T-helper 9 cell (primary cell): ENCODE measurements at places on chromosomes 1 and 21.

GRCh38 chr1:159015440-159015909 lies 5.8 kb downstream of the IFI16 start:
- peak; percentile 45 for DNase-seq

GRCh38 chr1:31920956-31921355 lies 17.2 kb downstream of the PTP4A2 start:
- DNase-seq: no peak

- no peak for DNase-seq
Measured at GRCh38 chr1:19534281-19534680, 48.9 kb upstream of the CAPZB start.

DNA sequence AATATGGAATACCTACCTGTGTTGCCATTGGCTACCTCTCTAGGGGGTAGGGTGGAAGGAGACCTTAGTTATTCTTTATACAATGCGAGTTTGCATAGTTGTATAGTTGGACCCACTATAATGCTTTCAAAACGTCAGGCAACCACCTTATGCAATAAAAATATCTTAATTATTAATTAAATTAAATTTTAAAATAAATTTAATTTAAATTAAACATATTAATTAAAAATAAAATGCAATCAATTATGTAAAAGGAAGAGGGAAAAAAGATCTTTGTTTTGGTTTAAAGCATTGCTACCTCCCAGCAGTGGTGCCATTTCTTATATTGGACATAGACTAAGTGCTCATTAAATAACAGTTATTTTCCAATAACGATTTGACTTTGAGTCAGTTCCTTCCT lies 22.3 kb downstream of the GPA33 start:
- DNase-seq: no peak

- peak; percentile 39 for DNase-seq
Measured at GRCh38 chr1:21293537-21294265, 3.4 kb upstream of the ECE1 start.

DNA sequence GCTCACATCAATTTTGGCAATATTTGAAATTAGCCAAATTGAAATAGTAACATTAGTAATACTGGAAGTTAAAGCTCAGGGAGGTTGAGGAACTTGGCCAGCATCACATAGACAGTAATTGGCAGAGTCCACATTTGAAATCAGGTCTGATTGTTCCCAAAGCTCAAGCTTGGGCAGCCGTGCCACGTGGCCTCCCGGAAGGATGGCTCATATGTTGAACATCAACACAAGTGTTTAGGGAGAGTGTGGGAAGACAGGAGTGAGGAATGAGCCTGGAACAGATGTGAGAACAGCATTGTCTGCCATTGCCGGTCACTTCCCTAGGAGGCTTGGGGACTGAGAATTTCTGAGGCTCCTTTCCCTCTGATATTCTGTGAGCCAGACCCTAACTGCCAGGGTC lies 40.2 kb upstream of the RBM15 start:
- DNase-seq: no peak

DNA sequence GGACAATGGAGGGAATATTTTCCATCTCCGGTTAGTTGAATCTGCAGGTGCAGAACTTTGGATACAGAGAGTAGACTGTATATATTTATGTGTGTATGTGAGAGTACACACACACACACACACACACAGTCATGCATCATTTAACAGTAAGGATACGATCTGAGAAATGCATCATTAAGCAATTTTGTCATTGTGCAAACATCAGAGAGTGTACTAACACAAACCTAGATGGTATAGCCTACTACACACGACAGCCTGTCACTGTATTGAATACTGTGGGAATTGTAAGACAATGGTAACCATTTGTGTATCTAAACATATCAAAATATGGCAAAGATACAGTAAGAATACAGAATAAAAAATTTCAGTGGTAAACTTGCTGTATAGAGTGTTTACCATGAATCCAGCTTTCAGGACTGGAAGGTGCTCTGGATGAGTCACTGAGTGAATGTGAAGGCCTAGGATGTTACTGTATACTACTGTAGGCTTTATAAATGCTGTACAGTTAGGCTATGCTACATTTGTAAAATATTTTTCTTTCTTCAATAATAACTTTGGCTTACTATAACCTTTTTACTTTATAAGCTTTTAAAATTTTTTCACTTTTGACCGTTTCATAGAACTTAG lies 138.5 kb downstream of the ZZZ3 start:
- DNase-seq: no peak

GRCh38 chr1:171742577-171742922 lies 685 bp upstream of the VAMP4 start:
- peak; percentile 6 for DNase-seq

DNA sequence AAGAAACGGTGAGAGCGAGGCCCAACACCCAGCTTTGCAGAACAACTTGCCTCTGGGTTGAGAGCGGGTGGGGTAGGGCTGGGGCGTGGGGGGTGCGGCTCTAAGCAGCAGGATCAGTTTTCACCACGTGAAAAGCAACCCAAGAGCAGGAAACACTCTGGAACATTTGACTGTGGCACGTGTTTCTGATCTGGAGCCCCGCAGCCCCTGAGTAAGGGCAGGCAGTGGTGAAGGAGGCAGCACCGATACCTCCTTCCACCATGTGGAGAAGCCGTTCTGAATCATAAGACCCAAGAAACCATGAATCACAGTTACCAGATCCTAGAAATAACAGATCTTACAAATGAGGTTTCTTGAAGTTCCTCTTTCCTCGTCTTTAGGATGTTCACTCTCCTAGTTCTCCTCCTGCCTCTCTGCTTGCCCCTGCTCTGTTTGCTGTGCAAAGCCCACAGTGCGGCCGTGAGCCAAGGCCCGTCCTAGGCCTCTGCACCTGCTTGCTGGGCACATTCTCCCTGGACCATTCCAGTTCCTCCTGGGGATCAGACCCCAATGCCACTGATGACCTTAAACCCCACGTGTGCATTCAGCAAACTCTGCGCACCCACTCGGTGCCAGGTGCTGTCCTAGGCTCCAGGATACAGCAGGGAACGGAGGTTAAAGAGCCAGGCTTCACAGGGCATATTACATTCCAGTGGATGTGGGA lies 31.9 kb downstream of the SLC1A7 start:
- DNase-seq: no peak

GRCh38 chr1:167808104-167808503 lies 86.3 kb downstream of the MPZL1 start:
- no peak for DNase-seq

DNA sequence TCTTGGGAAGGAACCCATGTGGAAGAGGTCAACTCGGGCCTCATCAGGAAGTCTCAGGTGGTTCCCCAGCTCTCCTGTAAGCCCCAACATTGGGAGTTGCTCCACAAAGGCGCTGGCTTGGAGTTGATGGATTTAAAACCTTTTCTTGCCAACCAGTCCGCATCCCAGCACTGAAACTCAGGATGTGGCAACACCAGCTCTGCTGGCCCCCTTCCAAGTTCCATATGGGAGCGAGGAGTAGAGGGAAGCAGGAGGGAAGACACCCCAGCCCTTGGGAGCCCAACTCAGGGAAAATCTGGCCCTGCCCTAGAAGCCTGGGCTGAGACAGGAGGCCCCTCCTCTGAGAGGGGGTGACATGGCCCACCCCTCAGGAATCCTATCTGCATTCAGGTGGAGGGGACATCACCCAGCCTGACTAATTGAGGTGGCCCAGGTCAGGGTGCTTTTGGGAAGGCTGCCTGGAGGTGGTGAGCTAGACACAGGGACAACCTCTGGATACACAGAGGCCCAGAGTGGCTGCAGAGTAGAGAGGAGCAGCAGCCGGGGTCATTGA lies 33.1 kb upstream of the DMBX1 start:
- DNase-seq: no peak

DNA sequence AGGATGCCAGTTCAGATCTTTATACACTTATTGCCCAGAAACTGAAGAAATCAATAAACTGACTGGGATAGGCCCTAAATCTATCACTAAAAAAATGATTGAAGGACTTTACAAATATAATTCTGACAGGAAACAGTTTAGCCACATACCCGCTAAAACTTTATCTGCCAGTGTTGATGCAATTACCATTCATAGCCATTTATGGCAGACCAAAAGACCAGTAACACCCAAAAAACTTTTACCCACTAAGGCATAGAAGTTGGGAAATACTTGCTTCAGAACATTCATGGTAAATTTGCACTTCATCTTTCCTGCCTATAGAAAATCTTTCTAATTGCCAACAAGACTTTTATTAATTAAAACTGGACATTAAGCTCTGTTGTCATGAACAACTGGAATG lies 15.0 kb upstream of the GPR25 start:
- no peak for DNase-seq

- DNase-seq: no peak
Measured at GRCh38 chr1:204507317-204508105, 8.7 kb upstream of the MDM4 start.

- DNase-seq: no peak
Measured at GRCh38 chr1:164726235-164726634, 167.3 kb downstream of the PBX1 start.

DNA sequence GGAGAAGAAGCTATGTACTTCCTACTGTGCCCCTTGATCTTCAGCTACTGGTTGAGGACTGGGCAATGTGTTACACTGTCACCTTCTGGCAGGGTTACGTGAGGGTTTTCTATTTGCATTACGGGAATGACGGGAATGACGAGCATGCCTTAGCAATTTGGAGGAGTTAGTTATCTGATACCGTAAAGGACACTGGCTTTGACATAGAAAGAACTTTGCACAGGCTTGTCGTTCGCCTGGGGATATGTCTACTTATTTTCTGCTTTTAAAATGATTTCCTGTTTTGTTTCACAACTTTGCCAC lies 19.8 kb upstream of the ACBD6 start:
- no peak for DNase-seq

- DNase-seq: no peak
Measured at GRCh38 chr1:23558872-23559135, 497 bp downstream of the ID3 start.

DNA sequence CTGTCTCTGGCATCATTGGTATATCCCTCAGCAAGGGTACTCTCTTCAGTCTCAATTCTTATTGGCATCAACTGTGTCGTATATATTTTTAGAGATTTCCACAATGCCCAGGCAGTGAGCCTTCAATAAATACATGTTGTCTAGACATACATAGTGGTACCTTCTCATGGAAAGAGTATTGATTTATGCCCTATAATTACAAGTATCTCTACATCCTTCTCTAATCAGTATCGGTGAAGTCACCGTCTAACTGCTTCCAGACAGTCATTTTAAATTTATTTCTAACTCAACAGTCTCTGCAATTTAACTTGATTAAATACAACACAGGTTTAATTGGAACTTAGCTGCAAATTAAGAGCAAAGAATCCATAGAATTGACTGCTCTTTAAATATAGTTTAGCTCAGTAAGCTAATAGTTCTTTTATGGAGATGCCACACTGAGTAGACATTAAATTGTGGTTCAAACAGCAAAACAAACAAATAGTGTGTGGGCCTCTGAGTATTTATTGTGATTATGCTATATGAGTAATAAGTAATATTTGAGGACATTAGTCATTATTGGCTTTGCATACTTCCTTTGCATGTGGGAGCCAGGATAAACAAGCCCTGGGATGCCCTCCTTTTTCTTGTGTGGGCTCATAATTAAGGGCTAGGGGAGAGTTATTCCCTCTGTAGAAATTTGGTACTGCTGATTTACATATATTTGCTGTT lies 126.9 kb upstream of the DUSP10 start:
- DNase-seq: no peak

- DNase-seq: no peak
Measured at GRCh38 chr1:86915737-86916235, 1.4 kb downstream of the HS2ST1 start.

- DNase-seq: no peak
Measured at GRCh38 chr1:55870106-55870505, 654.9 kb upstream of the USP24 start.

- DNase-seq: no peak
Measured at GRCh38 chr1:17170571-17170970, 34.4 kb upstream of the PADI1 start.

DNA sequence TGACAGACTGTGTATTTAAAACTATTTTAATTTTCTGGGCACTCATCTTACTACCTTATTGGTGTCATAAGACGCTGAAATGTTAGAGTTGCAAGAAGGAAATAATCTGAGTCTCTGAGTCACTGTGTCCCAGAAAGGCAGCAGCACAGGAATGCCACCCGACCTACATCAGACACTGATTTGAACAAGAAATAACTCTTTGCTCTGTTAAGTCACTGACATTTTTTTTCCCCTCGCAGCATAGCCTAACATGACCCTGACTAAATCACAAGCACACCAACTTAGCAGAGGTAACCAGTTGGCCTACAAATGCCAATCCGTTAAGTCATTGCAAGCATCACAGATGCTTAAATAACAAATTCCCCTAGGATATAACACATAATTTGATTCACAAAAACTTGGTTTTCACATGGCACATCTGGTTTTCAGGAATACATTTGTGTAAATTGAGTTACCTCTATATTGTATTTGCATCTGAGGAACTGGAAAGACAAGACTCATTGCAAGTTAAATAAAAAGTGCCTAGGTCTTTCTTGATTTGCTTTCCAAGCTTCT lies 349.1 kb downstream of the SEC16B start:
- no peak for DNase-seq

GRCh38 chr1:107653765-107654164 lies 311.2 kb downstream of the VAV3 start:
- DNase-seq: no peak

GRCh38 chr1:156499842-156500542 lies 583 bp downstream of the MEF2D start:
- DNase-seq: peak; percentile 42

DNA sequence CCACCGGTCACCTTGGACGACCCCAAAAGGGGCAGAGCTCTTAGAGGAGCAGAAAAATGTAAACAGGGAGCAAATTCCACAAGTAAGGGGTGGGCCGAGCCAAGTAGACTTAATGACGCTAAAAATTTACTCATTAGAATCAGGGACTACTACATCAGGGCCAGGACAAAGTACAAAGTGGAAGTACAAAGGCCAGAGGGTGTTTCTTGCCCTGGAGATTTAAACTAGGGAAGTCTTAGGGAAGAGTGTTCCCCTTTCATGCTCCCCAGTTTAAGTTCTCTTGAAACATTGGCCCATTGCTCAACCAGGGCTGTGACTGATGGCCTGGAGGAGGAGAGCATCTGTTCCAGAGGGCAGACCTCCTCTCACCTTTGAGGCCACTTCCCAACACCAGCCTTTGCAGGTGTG lies 48.6 kb downstream of the BACH1 start:
- DNase-seq: no peak

GRCh38 chr1:35644204-35644603 lies 2.9 kb upstream of the PSMB2 start:
- DNase-seq: no peak

DNA sequence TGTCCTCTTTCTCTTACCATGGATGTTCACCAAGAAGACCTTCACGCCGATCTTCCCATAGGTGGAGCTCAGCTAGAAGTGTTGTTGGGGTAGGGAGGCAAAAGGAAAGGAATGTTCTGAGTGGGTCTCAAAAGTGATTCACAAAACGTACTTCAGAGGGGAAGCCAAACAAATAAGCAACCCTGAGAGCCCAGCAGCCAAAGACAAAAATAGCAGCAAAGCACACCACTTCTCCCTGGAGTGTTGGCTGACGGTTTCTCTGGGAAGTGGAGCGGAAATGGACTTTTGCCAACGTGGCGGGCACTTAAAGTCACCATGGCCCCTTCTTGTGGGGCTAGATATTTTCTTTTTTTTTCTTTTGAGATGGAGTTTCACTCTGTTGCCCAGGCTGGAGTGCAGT lies 23.1 kb downstream of the SLC26A9 start:
- no peak for DNase-seq

- DNase-seq: no peak
Measured at GRCh38 chr1:56106531-56107274, 472.7 kb downstream of the PLPP3 start.
